ENCODE measurements at places on chromosomes 5 and 9.

DNA sequence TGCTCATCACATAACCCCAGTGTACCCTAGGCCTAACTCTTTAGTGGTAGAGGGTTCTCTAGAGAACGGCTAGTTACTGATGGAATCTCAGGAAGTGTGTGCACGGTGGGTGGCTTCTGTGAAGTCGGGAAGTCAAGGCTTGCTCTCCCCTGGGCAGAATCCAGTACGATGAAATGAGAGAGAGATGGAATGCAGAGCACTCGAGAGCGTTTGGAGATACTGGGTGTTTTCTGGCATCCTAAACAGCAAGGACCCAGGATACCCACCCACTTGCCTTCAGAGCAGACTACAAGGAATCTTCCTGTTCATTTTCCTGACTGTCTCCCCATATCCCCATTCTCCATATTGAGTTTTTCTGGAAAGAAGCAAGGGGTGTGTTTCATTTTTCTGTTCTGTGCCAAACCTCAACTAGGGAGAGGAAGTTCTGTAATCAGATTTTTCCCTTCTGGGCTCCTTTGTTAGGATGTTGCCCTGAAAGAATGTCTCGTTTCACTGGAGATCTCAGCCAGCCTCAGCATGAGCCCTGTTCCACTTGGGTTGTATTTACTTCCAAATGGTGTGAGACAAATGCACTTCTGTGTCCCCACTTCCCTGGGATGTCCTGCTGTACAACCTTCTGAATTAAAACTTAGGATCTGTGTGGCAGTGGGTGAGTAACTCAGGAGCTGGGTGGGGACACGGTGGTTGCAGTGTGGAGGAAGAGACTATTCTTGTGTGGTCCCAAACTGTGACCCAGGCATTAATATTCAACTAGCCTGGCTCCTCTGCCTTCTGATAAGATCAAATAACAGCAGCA lies 108.9 kb upstream of the SPRY4 start:
- no peak for DNase-seq

- DNase-seq = no peak
These were observed 163.4 kb downstream of the ICE1 start for GRCh38 chr5:5585751-5586341.

GRCh38 chr9:129606161-129607026 lies 14.5 kb downstream of the C9orf50 start:
- DNase-seq = no peak

DNA sequence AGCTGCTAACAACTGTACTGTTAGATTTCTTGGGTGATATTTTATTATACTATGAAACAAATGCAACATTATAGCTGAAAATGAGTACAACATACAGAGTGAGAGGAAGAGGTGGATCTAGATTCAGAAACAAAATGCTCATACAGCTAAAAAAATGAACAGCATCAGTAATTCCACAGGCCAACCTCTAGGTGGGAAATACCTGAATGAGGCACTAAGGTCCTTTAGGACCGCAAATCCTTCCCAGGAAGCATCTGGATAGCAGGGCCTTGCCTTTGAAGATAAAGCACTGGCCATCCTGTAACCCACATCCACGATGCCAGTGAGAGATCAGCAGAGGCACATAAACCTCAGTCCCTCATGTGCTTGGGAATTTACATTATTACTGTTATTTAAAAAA lies 310.8 kb downstream of the YTHDC2 start:
- DNase-seq = no peak

- peak; percentile 14 for DNase-seq
These were observed 97.5 kb upstream of the ARAP3 start for GRCh38 chr5:141779503-141779973.

GRCh38 chr9:33466565-33467495 lies 6.9 kb downstream of the NOL6 start:
- DNase-seq = peak; percentile 48

GRCh38 chr5:94544031-94544650 lies 74.3 kb downstream of the KIAA0825 start:
- DNase-seq = no peak

- no peak for DNase-seq
These were observed 417.9 kb downstream of the NR2F1-AS1 start for GRCh38 chr5:93163010-93163663.

DNA sequence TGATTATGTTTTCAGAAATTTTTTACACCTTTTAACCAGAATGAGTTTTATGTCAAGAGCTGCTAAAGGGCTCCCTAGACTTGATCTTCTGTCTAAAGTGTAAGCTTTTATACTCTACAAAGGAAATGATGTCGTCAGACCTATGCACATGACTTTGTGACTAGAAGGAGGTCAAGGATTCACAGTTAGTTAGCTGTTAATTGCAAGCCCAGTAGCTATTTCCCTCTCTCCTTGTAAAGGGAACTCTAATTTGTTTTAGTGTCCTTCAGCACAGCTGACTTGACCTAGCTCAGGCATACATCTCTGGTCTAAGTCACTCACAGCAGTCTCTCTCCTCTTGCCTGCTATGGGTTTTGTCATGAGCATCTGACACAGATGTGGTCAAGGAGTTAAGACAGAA lies 173.5 kb upstream of the NREP start:
- no peak for DNase-seq

DNA sequence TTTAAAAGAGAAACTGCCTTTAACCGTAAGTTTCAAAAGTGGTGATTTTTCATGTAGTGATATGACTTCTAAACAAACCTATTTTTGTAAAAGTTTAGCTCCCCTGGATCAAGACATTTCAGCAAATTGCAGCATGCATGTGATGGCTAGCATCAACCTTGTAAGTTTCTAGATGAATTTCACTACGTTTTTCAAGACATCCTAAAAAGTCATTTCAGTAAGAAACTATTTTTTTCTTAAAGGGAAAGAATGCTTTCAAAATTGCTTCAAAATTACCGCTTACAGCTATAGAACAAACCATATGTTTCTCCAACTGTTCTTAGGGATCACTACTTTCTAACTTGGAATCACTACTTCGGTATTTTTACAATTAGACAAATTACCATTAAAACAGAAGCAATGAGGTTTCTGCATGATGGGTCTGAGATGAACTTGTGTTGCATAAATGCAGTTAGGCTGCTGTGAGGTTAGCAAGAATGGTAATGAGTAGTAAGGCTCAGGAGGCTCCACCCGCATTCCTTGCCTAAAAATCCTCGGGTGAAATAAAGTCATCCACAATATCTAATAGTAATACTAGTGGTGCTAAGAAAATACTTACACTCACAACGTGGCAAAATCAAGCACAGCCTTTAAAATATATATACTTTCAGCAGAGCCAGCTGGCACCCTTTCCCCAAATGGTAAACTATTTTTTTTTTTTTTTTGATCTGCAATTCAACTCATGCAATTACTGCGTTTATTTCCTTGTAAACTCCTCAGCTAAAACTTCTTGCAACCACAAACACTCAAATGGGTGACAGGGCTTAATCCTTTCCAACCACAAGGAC lies 53.8 kb downstream of the CDC14B start:
- DNase-seq = no peak

- no peak for DNase-seq
These were observed 288.0 kb upstream of the SMARCA2 start for GRCh38 chr9:1726993-1727759.

GRCh38 chr9:116639251-116639741 lies 47.8 kb upstream of the TRIM32 start:
- no peak for DNase-seq

DNA sequence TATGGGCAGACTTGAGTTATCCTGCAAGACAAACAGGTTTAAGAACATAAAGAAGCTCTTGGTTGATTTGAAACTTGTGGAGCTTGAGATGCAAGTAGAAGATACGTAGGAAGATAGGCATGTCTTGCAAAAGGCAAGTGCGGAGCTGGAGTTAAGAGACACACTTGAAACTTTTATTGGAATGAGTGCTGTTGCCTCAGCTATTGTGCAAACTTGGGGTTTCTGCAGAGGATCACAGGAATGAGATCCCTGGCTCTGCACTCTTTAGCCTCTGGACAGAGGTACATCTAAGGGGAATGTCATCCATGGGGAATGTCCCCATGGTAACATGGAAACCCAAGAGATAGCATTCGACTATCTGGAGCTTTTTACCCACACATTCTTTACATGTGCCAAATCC lies 121.1 kb downstream of the ADCY2 start:
- DNase-seq = no peak

DNA sequence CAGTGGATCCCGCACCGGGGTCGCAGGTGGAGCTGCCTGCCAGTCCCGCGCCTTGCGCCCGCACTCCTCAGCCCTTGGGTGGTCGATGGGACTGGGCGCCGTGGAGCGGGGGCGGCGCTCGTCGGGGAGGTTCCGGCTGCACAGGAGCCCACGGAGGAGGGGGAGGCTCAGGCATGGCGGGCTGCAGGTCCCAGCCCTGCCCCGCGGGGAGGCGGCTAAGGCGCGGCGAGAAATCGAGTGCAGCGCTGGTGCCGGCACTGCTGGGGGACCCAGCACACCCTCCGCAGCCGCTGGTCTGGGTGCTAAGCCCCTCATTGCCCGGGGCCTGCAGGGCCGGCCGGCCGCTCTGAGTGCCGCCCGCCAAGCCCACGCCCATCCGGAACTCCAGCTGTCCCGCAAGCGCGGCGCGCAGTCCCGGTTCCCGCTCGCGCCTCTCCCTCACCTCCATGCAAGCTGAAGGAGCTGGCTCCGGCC lies 120.6 kb upstream of the MEF2C start:
- no peak for DNase-seq

- no peak for DNase-seq
These were observed 157.8 kb upstream of the PTGER4 start for GRCh38 chr5:40521925-40522324.

DNA sequence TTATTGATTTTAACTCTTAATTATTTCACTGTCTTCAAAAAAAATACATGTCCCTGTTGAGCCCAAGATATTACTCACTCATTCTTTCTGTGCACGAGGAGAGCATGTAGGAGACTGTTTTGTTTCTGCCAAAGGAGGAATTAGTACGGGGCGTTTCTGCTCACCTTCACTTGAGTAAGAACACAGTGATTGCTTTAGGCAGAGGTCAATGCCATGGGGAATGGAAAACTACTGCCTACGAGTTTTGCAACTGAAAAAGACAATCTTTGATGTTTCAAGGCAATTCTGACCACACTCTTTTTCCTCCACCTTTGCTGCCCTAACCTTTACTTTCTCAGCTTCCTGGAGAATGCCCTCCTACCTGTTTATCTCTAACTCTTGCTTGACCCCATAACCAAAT lies 109.4 kb downstream of the CCDC192 start:
- no peak for DNase-seq

- DNase-seq = no peak
These were observed 198.1 kb downstream of the NPR3 start for GRCh38 chr5:32909207-32909606.

- no peak for DNase-seq
These were observed 1022.3 kb upstream of the WWC1 start for GRCh38 chr5:167269146-167269545.

DNA sequence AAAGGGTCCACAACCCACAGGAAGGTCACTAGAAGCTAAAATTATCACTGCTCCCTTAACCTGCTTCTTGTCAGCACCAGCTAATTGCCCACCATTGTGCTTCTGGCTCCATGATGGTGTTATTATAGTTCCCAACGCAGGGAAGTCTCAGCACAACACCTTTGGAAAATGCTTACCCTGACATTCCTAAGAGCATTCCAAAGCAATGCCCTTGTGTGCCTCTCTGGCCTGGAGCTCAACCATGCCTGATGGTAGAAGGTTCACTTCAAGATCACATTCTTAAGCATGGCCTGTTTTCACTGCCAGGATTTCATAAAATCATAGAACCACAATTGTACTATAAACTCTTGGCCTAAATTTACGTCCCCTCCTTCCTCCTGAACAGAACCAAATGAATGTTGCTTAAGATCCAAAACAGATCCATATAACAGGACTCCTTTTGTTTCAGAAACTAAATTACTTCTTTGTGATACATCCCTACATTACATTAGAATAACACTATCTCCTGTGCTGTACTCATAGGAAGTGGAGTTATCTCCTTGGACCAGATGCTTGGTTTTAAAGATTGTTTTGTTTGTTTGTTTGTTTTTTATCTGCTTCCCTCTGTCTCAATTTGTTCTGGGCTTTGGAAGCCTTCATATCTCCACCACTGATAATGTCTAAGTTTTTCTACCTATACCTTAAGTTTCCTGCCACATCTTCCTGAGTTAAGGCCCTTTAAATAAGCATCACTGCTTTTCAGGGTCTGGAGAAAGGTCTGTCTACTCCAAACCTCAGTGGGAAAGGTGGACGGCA lies 32.1 kb downstream of the ARL15 start:
- DNase-seq = no peak

GRCh38 chr5:141637123-141637766 lies 448 bp downstream of the RELL2 start:
- no peak for DNase-seq

DNA sequence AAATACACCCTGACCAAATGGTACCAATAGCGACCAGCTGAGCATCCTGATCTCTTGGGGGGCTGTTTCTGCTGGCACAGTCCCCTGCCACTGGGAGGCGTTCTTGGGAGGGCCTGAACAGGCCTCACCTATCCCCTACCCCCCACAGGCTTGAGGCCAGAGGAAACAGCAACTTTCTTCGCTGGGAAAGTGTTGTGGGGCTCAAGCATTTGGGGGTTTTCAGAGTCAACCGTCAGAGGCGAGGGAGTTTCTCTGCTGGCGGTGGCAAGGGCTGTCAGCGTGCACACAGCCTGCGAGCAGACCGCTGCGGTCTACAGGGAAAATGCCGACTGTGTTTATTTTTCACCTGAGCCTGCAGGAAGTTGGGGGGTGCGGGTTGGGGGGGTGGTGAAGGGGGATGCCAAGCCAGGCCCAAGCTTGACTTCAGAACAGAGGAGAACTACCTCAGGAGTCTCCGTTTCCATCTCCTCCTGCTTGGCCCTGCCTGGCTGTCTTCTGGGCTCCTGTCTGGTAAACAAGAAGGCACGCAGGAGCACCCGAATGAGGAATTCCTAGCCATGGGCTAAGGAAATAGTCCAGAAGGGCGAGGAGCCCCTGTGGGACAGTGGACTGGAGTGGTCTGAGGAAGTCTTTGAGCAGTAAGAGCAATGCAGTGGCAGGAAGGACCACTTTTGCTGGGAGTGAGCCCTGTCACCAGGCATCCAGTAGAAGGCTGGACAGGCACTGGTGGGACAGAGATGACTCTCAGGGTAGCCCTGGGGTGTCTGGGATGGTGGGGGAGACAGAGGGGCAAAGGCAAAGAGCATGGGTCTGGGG lies 18.1 kb downstream of the TCF7 start:
- no peak for DNase-seq

- no peak for DNase-seq
These were observed 143.9 kb upstream of the LHFPL2 start for GRCh38 chr5:78792345-78793055.

- peak; percentile 60 for DNase-seq
These were observed 5.2 kb upstream of the IRF1 start for GRCh38 chr5:132495667-132496190.
